ENCODE measurements at places on chromosomes 16 and 17. TPM values are rescaled to one million over a fixed set of nuclear protein-coding genes. Genes with fewer than 3 reads are reported as not detected.
A peak's percentile ranks its signal among the peaks of the same experiment; 100 is the strongest.

KRTAP4-5 gene
- total RNA-seq, result not detected

ZSCAN10 gene
- total RNA-seq, result not detected

RAMP2 gene
- total RNA-seq, result 9.9 TPM

GFAP gene
- not detected for total RNA-seq

APOH gene
- total RNA-seq, result 1.1 TPM

DNA sequence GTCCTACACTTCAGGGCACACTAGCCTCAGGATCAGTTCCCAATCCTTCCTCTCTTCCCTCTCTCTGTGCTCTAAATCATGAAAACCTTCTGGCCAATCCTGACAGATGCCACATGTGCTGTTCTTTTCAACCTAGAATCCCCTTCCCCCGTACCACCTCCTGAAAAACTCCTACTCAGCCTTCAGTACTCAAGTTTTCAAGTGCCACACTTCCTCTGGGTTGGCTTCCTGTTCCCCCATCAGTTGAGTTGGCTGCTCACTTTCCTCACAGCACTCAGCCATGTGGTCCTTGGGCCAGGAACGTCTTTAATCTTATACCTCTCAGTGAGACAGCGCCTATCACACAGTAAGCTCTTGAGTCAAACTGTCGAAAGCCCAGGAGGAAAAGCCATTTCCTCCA, 3.3 kb downstream of the ASPHD1 start:
- DNase-seq, result no peak

- DNase-seq, result peak; percentile 51
Observed at GRCh38 chr17:77315551-77316190, 174.9 kb downstream of the SEC14L1 start.

GRCh38 chr17:3222505-3222904, 15.0 kb downstream of the OR1A1 start:
- DNase-seq, result no peak

GRCh38 chr17:2468270-2468669, 43.4 kb downstream of the METTL16 start:
- no peak for DNase-seq

- DNase-seq, result no peak
Observed at GRCh38 chr16:56477096-56477878, 25.9 kb downstream of the OGFOD1 start.

GRCh38 chr16:85019659-85020245, 7.8 kb upstream of the KIAA0513 start:
- no peak for DNase-seq

DNA sequence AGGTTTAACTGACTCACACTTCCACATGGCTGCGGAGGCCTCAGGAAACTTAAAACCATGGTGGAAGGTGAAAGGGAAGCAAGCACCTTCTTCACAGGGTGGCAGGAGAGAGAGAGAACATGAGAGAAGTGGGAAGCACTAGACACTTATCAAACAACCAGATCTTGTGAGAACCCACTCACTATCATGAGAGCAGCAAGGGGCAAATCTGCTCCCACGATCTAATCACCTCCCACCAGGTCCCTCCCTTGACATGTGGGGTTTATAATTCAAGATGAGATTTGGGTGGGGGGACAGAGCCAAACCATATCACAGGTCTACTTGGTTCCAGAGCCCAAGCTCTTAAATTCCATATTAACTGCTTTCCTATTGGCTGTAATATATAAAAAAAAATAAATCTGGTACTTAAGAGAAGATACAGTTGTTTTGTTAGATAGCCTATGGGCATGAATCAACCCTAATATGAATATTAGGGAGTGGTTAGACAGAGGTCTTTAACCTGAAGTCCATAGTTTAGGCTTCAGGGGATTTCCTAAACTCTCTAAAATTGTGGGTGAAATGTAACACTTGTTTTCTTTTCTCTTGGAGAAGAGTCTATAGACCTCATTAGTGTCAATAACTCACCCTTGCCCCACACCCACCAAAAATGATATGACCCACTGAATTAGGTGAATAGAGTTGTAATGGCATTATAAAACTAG, 56.7 kb downstream of the SKAP1 start:
- no peak for DNase-seq

GRCh38 chr17:80941743-80942422, 49.8 kb upstream of the CHMP6 start:
- DNase-seq, result no peak

- DNase-seq, result no peak
Observed at GRCh38 chr17:55584055-55584685, 72.9 kb upstream of the SMIM36 start.

- no peak for DNase-seq
Observed at GRCh38 chr17:72706396-72706981, 386.0 kb downstream of the SLC39A11 start.

- peak; percentile 34 for DNase-seq
Observed at GRCh38 chr16:66587881-66588600, 8.8 kb downstream of the CMTM2 start.

DNA sequence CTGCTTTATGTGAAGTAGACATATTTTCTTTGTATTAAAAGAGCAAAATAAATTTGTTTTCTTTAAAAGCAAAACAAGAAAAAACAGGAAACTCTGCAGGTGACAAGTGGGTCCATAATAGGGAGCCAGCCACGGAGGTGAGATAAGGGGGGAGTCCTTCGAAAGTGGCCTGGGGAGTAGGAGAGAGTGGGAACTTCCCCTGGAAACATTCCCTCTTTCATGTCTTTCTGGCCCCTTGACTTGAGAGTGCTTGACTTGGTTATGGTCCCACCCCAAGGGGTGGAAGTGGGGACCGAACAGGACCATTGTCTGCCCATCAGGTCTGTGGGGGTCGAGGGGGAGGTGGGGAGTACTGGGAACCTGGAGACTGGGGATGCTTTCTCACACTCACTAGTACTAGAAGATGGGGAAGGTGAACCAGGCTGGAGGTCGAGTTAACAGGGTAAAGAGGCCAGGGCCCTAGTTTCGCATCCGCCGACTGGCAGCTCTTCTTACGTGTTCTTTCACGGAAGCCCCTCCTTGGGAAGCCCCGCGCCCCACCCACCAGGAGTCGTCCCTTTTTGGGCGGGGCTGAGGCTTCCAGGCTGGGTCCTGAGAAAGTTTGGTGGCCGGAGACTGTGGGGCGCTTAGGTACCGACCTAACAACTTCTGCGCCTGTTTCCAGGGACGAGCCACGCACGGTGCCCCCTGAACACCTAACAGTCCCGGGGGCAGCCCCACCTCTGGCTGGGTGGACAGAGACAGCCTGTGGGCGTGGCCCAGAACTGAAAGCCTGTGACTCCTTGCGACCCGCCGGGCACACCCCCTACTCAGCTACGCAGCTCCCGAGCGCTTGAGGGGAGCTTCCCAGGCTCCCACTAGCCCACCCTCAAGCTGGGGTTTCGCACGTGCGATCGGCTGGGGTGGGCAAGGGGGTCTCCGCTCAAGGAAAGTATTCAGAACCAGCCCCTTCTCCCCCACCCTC, 790 bp downstream of the TRADD start:
- peak; percentile 76 for DNase-seq

DNA sequence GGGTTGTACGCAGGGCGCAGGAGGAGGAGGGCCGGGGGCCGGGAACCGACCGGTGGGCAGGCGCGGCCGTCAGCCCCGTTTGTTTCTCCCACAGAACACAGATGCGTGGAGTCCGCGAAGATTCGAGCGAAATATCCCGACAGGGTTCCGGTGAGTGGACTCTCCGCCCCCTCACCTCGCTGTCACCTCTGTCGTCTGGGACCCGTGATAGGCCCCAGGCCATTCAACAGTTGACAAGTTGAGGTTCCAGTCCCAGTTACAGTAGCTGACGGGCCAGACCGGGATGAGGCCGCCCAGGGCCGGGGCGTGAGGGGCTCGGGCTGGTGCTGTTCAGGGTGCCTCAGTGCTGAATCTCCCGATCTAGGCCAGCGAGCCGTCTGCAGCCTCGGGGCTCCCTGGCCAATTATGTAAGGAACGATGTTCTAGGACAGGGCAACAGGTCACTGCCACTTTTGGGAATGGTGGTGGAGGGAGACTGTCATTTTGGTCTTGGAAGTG, 628 bp downstream of the GABARAPL2 start:
- DNase-seq, result no peak

DNA sequence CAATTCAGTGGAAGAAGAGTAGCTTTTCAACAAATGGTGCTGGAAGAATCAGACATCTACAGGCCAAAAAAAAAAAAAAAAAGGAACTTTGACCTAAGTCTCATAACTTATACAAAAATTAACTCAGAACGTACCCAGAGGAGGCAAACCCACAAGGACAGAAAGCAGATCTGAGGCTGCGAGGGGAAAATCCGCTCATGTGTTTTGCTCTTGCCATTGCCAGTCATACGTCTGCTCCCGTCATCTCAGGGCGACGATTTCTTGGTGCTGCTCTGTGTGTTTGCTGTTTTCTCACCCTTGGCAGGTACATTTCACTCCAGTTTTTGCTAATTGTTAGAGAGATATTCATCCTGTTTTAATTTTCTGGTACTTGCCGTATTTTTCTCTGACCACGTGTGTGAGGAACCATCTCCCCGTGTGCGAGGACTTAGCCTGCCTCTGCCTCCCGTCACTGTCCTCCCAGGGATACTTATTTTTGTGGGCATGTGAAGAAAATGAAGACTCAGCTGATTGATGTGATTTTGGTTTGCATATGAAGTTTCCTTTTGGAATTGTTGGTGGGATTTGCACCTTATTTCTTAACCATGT, 33.4 kb upstream of the ACSF3 start:
- peak; percentile 55 for DNase-seq

DNA sequence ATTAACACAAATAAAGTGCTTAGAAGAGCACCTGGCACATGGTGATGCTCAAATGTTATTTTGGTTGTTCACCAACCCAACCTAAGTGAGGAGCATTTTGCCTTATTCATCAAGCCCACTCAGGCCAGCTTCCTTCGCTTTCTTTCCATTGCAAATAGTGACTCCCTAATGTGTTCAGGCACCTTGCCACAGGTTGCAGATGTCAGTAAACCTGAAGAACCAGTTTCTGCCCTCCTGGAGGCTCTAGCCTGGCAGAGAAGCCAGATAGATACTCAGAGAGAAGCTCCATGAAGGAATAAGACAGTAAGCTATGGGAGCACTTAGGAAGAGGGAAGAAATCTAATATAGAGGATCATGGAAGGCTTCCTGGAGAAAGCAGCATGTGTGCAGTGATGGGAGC, 23.9 kb downstream of the GPR139 start:
- no peak for DNase-seq

DNA sequence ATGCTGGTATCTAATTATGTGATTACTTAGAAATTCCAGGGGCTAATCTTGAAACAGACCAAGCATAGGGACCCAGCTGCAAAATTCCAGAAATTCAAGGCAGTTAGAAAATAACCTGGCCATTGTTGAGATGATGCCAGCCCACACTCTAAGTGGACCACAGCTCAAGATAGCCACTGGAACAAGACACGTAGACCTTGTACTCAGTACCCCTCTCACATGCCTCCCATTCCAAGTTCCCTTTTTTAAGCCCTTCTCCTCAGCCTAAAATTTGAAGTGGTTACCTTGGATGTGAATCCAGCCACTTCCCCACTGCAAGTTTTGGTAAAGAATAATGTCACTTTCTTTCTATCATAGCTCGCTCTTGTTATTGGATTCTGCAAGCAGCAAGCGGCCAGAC, 4.1 kb upstream of the ZNF19 start:
- DNase-seq, result no peak

DNA sequence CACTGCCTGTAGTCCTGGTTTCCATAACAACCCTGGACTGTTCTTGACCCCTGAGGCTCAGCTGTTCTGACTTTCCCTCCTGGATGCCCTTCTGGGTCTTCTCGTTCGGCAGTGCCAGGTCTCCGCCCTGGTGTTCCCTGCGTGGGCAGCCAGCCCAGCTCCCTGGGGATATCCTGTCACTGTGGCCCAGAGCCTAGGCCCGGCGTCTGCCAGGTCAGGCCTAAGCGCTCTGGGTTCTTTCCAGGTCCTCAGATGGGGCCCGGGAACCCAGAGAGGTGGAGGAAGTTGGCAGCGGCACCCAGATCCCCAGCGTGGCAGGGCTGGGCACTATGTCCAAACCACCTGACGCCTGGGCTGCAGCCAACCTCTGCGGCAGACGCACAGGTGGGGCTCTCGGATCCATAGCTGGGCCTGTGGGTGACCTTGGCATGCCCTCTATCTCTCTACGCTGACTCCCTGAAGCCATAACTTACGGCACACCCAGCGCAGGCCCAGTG, 12.5 kb upstream of the ATP2A3 start:
- no peak for DNase-seq

DNA sequence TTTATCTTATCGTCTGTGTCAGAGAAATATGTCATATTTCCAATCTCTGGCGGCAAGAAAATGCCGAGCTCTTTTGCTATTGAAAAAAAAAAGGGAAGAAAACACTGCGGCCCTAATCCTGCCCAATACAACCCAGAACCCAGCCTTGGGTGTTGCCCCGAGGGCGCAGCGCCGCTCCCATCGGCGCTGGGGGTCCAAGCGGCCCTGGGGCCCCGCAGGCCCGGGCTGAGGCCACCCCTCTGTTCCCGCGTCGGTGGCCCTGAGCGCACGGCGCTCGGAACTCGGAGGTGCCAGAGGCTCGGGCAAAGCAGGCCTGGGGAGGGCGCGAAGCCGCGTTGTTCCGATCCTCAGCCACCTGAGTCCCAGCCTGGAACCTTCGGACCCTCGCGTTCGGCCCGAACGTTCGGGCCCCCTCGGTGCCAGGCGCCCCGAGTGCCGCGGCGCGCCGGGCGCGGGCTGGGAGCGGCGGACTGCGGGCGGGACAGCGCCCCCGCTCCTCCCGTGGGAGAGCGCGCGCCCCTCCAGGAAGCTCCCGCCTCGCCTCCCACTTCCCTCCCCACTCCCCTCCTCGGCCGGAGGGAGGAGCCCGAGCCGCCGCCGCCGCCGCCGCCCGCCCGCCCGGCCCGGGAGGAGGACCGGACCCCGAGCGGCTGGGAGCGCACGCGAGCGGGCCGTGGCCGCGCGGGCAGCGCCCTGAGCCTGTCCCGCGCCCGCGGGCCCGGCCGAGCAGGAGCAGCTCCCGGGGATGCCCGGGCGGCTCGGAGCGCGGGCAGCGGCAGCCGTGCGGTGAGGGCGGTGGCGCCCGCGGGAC, at the start of gene CPNE2:
Gene CPNE2, plus strand, starts transcription at position 609 of the 811 bp plus-strand sequence. CDS start 18,160 bp downstream, outside the sequence.
- DNase-seq, result peak; percentile 75

- no peak for DNase-seq
Observed at GRCh38 chr17:29616300-29617048, 6.2 kb downstream of the CORO6 start.

DNA sequence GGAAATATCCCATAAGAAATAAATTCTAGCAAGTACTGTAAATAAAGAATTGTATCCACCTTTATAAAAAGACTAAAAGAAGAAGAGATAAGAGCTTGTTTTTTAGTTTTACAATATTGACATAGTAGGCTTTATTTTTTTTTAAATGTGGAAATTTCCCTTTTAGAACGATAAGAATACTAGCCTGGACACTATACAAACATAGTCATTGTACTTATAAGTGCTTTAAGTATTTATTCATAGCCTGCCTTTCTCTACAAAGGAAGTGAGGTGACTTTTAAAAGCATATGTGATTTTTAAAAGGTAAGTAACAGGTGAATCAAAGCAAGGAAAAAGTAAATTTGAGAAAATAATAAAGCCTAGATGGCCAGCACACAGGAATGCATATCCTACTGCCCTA, 17.7 kb downstream of the TOX3 start:
- no peak for DNase-seq

- no peak for DNase-seq
Observed at GRCh38 chr16:11207646-11208045, 48.4 kb downstream of the SOCS1 start.

GRCh38 chr16:57645691-57646387, 17.4 kb downstream of the ADGRG1 start:
- no peak for DNase-seq

Measured in Peyer's patch (tissue), 4 donors.